ENCODE measurements at places on chromosomes 1 and 21.

DNA sequence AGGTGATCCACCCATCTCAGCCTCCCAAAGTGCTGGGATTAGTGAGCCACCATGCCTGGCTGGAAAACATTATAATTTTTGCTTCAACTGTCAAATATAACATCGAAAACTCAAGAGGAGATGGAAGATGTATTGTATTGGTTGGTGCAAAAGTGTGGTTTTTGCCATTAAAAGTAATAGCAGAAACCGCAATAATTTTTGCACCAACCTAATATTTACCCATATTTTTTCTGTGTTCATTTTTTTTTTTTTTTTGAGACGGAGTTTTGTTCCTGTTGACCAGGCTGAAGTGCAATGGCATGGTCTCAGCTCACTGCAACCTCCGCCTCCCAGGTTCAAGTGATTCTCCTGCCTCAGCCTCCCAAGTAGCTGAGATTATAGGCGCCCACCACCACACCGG lies 27.1 kb upstream of the SHE start:
- no peak for DNase-seq

- DNase-seq = no peak
Measured at GRCh38 chr1:217660353-217661062, 29.4 kb downstream of the SPATA17 start.

- no peak for DNase-seq
Measured at GRCh38 chr1:62800825-62801306, 16.9 kb downstream of the ATG4C start.

- no peak for DNase-seq
Measured at GRCh38 chr1:68808351-68808750, 311.5 kb upstream of the DEPDC1 start.

GRCh38 chr1:67636146-67636545 lies 48.9 kb upstream of the GADD45A start:
- DNase-seq = no peak

DNA sequence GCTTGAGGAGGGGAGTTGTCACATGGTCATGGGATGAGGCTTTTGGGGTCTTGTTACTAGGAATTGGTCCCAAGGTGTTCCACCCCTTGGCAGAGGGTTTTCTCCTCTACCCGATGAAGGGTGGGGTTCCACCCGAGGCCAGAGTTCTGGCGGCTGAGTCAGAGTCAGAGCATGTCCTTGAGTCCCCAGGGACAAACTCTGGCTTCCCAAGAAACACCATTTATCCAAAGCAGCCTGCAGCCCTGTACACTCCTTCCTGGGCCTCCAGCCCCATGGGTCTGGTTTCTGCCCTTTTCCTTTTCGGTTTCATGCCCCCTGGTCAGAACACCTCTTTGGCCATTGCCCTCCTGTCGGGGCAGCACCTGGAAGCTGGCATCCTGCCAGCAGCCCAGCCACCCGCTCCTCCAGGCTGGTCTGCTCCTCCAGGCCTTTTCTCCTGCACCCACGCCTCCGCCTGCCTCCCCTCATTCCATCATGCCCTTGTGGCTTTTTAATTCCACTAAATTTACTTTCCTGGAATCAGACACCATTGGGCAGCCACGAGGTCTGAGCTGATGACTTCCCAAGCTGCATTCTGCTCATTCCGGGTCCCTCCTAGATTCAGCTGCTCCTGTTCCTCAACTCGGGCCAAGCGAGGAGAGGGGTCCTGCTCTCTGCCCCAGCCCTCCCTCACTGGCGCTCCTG lies 301.7 kb upstream of the VAMP3 start:
- no peak for DNase-seq

All from activated CD4-positive, alpha-beta T cell treated with anti-CD3 and anti-CD28 coated beads, Interleukin-2, amount 50 U/mL, for 4 hours (primary cell).